ENCODE measurements at places on chromosomes 5 and 9.
A peak's percentile ranks its signal among the peaks of the same experiment; 100 is the strongest.

GRCh38 chr9:16484744-16485143 is 385.7 kb downstream of the BNC2 start:
- DNase-seq: no peak

DNA sequence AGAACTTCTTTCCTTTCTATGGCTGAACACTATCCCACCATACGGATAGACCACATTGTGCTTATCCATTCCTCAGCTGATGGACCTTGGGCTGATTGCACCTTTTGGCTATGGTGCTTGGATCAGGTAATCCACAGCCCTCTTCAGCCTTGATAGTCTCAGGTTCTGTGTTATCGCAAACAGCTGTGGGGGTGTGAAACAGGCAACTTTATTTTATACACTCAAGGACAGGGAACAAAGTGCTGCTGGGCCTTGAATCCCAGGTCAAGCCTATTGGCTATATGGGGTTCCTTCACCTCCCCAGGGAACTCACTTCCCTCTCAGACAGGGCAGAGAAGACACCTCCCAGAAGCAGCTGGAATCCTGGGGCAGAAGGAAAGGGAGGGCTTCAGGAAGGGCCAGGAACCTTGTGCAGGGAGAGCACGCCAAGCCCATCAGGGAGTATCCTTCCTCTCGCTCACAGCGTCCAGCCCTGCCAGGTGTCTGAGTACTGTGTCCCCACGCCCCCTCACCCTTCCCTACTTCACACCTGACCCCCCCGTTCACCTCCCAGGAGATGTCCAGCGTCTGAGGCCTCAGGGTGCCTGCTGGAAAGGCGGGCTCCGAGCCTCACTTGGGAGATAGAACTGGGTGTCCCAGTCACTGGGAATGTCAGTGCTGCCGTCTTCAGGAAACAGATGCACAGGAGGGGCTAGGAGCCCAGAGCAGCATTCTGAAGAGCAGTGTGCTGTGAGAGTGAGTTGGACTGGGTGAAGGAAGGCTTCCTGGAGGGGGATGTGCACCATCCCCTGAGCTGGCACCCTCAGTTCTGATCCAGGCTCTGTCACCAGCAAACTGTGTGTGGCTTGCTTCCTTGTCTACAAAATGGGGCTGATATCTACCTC is 32.8 kb downstream of the AFAP1L1 start:
- no peak for DNase-seq

- peak; percentile 89 for DNase-seq
Observed at GRCh38 chr9:109507421-109507838, 9.3 kb upstream of the PTPN3 start.

- no peak for DNase-seq
Observed at GRCh38 chr9:78972303-78972999, 599.3 kb upstream of the TLE4 start.

DNA sequence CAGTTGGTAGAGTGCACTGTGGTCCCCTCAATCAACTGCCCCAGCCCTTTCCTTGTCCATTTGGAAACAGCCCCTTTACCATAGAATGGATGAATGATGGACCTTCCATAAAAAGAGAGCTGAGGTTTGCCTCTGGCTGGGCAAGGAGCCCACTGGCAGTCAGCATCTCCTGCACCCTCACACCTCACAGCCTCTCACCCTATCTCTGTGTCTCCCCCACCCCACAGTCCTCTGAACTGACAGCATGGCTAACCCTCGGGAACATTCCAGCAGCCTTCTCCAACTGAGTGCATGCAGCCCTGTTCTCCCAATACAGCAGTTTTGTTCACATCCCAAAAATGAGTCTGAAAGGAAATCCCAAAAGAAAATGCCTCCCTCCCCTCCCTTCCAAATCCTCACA is 51.7 kb downstream of the RETREG1 start:
- DNase-seq: no peak

- no peak for DNase-seq
Observed at GRCh38 chr9:136734837-136735496, 7.8 kb downstream of the LCN10 start.

GRCh38 chr9:87119328-87119881 is 172.1 kb upstream of the GAS1 start:
- DNase-seq: peak; percentile 89

DNA sequence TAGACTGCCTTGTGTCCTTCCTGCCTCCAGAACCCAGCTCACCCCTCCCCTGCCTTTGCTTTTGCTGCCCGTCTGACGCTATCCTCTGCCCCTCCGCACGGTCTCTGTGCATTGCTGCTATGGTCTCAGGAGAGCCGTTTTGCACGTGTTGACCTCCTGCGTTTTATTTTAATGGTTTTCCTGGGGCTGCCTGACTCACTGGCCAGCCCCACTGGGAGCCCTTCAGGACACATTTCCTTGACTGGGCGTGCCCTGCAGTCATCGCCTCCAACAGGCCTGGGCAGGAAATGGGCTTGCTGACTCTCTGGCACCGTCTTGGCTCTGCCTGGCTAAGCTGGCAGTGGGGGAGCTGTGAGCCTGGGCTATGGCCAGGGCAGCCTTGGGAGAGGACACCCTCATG is 17.9 kb upstream of the ASS1 start:
- peak; percentile 96 for DNase-seq

- DNase-seq: no peak
Observed at GRCh38 chr5:109922381-109922995, 232.8 kb downstream of the MAN2A1 start.

DNA sequence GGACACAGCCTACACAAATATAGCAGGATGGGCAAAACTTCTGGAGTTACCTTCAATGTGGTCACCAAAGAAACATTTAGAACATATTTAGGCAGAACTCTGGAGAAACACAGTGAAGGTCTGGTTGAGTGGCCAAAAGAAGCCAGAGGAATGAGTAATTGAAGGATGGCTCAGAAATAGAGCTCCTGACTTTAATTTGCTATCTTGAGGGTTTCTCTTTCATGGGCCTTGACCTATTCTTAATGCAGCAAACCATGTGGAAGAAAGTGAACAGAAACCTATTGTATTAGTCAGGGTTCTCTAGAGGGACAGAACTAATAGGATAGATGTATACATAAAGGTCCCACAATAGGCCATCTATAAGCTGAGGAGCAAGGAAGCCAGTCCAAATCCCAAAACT is 650.5 kb downstream of the ACTL7B start:
- DNase-seq: no peak

DNA sequence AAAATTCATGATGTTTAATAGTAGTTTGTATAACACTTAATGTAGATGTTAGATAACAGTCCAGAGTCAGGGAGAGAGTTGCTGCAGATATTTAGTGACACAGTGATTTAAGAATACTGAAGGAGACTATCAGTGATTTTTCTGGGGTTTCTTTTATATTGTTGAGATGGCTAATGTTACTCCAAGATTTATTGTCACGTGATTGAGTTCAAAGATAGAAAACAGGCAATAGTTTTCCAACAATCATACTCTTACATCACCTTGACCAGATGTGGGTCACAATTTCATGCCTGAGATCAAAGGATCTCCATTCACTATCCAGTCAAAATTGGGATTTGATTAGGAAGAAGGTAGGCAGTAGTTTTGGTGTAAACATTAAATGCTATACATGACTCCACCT is 580.0 kb upstream of the ARRDC3 start:
- no peak for DNase-seq

Measured in MCF 10A (cell line).